HS-5 (cell line): ENCODE measurements at places on chromosomes 1 and 21.

GRCh38 chr21:42453224-42453985 lies 42.6 kb downstream of the RSPH1 start:
- no peak for DNase-seq

DNA sequence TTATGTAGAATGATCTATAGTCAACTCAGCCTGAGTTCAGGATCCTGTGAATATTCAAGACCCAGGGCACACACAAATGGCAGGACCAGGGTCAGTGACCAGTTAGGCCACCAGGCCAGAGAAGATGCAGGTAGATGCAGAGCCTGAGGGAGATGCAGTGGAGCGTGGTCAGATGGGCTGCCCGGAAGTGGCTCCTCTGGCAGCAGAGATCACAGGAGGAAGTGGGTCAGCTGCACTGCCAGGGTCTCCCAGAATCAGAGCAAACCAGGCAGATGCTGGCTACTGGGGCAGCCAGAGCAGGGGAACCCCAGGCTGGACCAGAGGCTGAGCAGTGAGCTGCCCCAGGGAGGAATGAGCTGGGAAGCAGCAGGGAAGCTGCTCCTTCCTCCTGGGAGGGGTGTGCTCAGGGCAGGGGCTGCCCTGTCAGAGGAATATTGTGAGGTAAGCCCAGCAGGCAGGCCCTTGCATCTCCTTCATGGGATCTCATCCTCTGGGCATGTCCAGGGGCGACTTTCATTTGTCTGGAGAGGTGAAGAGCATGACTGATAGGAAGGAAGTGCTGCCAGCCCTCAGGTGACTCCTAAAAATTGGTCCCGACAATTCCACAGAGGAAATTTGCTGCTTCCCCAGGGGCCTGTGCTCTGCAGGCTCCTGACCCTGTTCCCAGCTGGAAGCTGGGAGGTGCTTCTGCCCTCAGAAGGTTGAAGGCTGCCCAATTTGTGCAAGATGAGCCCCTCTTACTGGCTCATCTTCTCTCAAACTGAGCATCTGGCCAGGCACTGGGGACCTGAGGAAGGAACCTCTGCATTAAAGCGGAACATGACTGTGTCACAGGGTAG lies 49.3 kb downstream of the STUM start:
- no peak for DNase-seq

- no peak for DNase-seq
Measured at GRCh38 chr1:156668801-156669637, 8.2 kb downstream of the NES start.

GRCh38 chr1:232766241-232766890 lies 38.9 kb upstream of the MAP10 start:
- DNase-seq, result no peak

DNA sequence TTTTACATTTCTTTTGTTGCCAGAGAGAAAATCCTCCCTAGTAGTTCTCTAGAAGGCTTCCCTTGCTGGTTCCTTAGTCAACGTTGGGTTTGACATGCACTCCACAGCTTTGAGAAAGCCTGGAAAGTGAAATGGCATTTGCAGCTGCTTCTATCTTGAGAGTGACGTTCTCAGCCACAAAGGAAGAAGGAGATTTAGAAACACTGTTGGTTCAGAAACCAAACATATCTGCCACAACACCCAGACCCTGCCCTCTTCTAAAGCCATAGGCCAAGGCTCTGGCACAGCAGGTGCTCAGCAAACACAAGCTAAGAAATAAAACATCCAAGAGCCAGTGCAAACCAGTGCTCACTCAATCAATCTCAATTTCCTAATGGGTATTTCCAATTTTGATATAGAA lies 121.4 kb downstream of the CCDC185 start:
- DNase-seq, result no peak

DNA sequence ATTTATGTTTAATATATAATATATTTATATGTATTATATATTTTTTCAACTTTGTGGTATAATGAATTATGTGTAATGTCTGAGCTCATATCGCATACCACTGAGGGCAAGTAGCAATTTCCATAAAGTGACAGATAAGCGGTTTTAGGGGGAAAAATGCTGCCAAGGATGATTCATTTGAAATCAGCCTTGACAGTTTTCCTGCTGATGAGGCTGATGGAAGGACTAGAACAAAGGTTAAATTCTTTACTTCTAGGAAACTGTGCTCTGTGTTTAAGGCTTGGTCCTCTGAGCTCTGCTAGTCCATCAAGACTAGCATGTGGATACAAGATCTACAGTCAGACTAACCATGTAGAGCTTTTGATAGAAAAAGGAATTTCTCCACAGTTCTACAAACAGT lies 19.3 kb upstream of the DDAH1 start:
- DNase-seq, result no peak

GRCh38 chr1:1259951-1260600 lies 13.6 kb upstream of the C1QTNF12 start:
- no peak for DNase-seq

GRCh38 chr1:95048317-95048716 lies 24.4 kb downstream of the ALG14 start:
- DNase-seq, result no peak

DNA sequence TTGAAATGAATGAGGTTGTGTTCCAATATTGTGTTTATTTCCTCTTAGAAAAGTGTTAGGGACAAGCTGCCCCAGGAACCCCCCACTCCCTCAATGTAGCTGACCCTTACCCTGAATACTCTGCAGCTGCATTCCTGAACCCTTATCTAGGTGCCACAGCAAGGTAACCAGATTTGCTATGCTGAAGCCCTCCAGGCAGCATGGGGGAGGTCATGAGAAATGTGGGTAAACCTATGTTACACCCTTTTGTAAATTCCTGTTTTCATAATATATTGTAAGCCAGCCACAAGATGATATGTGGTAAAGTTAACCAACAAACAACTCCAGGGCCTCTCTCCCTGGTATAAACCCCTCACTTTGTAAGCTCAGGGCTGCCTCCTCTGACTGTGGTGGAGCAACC lies 27.8 kb upstream of the CLDN8 start:
- DNase-seq, result no peak

DNA sequence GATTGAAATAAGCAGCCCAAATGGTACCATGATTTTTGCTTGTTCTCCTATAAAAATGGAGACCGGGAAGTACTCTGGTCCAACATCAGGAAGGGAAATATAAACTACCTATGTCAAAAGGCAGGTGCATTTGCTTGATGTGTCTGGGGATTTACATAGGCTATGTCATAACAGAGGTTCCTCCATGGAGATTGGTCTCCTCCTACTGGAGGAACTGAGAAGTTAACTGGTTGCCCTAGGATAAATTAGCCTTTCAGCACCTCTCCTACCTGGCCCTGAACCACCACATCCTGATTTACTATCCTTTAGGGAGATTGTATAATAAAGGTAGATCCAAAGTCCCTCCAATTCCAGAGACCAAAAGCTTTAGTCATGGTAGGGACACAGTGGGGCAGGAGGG lies 1109.3 kb upstream of the B3GALT2 start:
- no peak for DNase-seq

- DNase-seq, result no peak
Measured at GRCh38 chr1:30579580-30579979, 143.8 kb downstream of the MATN1 start.

- no peak for DNase-seq
Measured at GRCh38 chr1:167683641-167684502, 37.9 kb upstream of the MPZL1 start.

DNA sequence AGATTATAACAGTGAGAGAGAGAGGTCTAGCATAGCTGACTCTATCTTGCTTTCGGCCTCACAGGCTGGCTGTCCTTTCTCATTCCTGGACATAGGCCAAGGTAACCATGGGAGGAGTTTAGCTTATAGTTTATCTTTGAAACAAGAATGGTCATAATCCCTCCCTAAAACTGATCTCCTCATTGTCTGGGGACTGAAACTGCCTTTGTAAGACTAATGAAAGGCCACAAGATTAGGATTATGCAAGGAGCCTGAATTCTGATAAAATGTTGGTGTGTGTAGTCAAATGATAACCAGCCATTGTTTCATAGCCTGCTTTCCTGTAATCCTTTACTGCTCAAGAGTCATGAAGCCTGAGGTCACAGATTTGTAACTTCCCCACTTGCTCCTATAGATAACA lies 131.9 kb upstream of the LYPLAL1 start:
- DNase-seq, result no peak

GRCh38 chr21:42171091-42172053 lies 47.6 kb upstream of the ABCG1 start:
- DNase-seq, result no peak

GRCh38 chr1:228309326-228310067 lies 97.1 kb downstream of the TRIM11 start:
- no peak for DNase-seq

GRCh38 chr1:226697929-226698544 lies 41.0 kb downstream of the ITPKB start:
- DNase-seq, result no peak

DNA sequence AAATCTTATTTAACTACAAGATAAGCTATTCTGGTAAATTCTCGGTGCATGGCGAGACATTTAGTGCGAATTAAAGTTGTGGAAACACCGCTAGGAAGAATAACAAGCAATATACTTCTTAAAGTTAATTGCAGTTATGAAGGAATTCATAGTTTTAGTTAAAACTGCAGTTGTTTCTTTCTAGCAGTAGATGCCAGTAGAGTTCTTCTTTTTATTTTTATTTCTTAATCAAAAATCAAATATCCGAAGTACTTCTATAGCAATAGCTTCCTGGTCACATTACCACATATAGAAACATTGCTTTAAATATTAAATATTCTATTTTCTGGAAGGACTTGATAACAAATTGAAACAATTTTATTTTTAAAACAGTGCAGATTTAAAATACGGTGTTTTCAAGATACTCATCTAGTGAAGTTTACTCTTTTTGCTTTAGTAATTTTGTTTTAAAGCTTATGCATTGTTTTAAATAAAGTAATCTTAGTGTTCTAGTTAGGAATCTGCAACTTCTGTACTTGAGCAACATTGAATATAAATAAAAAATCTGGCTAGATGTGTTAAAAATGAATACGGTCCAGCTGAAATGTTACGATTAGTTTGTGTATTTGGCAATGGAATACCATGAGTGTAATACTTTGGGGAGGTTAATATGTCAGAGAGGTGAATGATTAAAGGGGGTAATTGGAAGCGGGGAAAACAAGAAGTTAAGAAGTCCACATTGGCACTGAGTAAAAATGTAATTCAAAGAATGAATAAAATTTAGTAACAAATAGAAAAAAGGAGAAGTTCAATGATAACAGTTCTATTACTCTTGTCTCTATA lies 2.7 kb upstream of the PRKACB start:
- DNase-seq, result no peak

- DNase-seq, result no peak
Measured at GRCh38 chr21:42081138-42081537, 10.0 kb downstream of the UMODL1 start.
